Cardiac atrium fibroblast (primary cell): ENCODE measurements at places on chromosomes 2 and 18. TPM values are rescaled to one million over a fixed set of nuclear protein-coding genes. Genes with fewer than 3 reads are reported as not detected.

ACADL gene
- not detected in 2 replicates for total RNA-seq

CD8A gene
- total RNA-seq = not detected in 2 replicates

CCT7 gene
- 309 and 378 TPM in 2 replicates for total RNA-seq

CACNB4 gene
- under 0.01 and 0.54 TPM in 2 replicates for total RNA-seq

C1QL2 gene
- total RNA-seq = not detected in 2 replicates

SLC9A4 gene
- not detected in 2 replicates for total RNA-seq

ACTR3 gene
- 174 and 212 TPM in 2 replicates for total RNA-seq
